CD4-positive, alpha-beta memory T cell (primary cell): ENCODE measurements at places on chromosomes 6 and 20.

DNA sequence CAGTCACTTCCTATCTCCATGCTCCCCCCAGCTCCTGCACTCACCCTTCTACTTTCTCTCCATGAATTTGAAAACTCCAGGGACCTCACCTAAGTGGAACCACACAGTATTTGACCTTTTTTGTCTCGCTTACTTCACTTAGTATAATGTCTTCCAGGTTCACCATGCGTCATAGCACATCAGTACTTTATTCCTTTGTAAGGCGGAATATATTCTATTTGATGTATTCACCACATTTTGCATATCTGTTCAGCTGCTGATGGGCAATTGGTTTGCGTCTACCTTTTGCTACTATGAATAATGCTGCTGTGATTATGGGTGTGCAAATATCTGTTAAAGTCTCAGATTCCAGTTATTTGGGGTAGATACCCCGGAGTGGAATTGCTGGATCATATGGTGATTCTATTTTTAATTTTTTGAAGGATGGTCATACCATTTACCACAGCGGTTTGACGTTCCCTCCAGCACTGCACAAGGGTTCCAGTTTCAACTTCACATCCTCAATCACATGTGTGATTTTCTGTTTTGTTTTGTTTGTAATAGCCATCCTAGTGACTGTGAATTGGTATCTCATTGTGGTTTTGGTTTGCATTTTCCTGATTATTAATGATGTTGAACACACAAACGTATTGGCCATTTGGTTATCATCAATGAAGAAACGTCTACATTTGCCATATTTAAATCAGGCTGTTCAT is 20.3 kb upstream of the SYNDIG1 start:
- no peak overlapping the region for H3K27ac ChIP-seq
- no peaks in the 10 kb centered on the region for H3K4me1 ChIP-seq
- no peak overlapping the region for H3K4me3 ChIP-seq

DNA sequence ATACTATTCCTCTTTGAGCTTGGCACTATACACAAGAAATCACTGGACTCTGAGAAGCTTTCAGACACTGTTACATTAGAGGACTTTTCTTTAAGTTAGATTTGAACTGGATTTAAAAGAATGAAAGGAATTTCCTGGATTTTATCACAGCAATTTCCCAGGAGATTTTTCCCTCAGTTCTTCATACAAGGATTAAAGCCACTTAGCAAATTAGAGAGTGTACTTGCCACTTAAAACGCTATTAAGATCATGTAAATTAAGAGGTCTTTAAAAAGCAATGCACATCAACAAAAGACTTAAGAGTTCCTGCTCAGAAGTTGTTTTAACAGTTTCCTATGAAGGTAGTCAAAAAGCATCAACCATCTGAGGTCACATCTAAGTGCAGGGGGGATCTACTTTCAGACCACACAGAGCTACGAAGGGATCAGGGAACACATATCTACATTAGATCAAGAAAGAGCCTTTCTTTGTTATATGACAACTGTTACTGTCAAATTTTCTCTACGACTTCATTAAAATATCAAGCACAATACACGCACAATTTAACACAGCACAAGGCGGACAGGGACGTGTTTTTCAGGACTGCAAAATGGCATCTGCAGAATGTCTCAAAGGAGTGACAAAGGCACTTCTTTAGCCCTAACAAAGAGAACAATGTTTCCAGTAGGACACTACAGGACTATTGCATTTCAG is 65.8 kb downstream of the EPB41L2 start:
- no peaks in the 10 kb centered on the region for H3K27me3 ChIP-seq
- H3K4me3 ChIP-seq = no peak overlapping the region
- H3K4me1 ChIP-seq = no peaks in the 10 kb centered on the region
- no peak for DNase-seq

DNA sequence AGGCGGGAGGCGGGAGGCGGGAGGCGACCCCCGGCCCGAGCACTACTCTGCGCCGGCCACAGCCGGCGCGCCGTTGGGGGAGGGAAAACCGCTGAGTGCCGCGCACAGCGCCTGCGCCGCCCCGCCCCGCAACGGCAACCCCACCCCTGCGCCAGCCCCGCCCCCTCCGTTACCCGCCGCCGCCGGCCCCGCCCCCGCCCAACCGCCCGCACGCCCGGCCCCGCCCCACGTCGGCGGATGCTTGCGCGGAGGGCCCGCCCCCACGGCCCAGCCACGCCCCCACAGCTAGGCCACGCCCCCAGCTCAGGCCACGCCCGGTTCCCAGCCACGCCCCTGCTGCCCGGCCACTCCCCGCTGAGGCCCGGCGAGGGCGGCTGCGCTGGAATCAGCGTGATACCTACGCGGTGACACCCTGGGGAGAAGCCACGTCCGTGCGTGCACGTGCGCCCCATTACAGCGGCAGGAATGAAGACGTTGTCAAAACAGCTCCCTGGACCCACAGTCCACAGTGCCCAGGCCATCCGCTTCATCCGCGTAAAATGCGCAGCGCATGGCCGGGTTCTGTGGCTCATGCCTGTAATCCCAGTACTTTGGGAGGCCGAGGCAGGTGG is at the start of gene TCFL5:
Gene TCFL5 (minus strand): TSS at position 97 of the 611 bp plus-strand sequence. CDS start 152 bp downstream, outside the sequence.
- H3K27me3 ChIP-seq = no peaks in the 10 kb centered on the region
- H3K36me3 ChIP-seq = peaks cover 3% of the 10 kb centered on the region
- H3K4me1 ChIP-seq = peaks cover 12% of the 10 kb centered on the region
- no peak within 1 kb of the TSS for H3K4me3 ChIP-seq
- peak; percentile 92 for DNase-seq
- H3K27ac ChIP-seq = no peak within 1 kb of the TSS

- no peaks in the 10 kb centered on the region for H3K4me1 ChIP-seq
- H3K4me3 ChIP-seq = no peak overlapping the region
- H3K27ac ChIP-seq = no peak overlapping the region
Observed at GRCh38 chr6:165129086-165129485, 180.3 kb downstream of the C6orf118 start.

DNA sequence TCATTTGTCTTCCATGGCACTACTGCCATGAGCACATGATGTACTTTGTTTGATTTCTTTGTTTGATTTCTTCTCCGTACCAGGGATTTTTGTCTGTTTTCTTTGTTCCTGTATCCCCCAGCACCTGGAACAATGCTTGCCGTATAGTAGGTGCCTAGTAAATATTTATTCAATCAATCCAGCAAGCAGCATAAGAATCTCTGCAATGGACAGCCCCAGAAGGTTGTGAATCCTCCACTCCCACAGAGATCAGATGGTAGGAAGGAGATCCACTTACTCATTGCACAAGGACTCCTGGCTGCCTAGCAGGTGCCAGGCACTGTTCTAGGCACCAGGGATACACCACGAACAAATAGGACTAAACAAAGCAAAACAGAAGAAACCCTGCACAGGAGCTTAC is 6.7 kb upstream of the SYNJ2 start:
- no peaks in the 10 kb centered on the region for H3K4me1 ChIP-seq
- H3K4me3 ChIP-seq = no peak overlapping the region
- DNase-seq = no peak
- H3K27ac ChIP-seq = no peak overlapping the region
- no peaks in the 10 kb centered on the region for H3K27me3 ChIP-seq

GRCh38 chr6:137283940-137284810 is 65.0 kb upstream of the IFNGR1 start:
- no peaks in the 10 kb centered on the region for H3K4me1 ChIP-seq
- H3K27me3 ChIP-seq = no peaks in the 10 kb centered on the region
- no peak for DNase-seq
- H3K27ac ChIP-seq = no peak overlapping the region
- H3K36me3 ChIP-seq = no peaks in the 10 kb centered on the region

DNA sequence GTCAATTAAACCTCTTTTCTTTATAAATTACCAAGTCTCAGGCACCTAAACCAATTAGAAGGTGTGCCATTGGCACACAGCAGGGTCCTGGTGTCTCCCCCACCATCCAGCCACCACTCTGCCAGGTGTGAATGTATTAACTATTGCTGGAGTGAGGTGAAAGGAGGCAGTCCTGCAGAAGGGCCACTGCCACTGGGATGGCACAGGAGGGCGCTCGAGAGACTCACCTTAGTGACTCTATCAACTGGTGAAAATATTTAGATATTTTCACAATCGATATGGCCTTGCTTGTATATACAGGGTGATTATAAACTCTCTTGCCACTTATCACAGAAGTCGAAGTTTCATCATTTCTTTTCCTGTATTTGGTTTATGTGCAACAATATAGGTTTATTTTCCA is 145.6 kb upstream of the ESR1 start:
- no peaks in the 10 kb centered on the region for H3K27me3 ChIP-seq
- no peaks in the 10 kb centered on the region for H3K36me3 ChIP-seq
- H3K4me3 ChIP-seq = no peak overlapping the region
- no peak for DNase-seq
- H3K4me1 ChIP-seq = no peaks in the 10 kb centered on the region
